ENCODE measurements at places on chromosomes 6 and 20.

DNA sequence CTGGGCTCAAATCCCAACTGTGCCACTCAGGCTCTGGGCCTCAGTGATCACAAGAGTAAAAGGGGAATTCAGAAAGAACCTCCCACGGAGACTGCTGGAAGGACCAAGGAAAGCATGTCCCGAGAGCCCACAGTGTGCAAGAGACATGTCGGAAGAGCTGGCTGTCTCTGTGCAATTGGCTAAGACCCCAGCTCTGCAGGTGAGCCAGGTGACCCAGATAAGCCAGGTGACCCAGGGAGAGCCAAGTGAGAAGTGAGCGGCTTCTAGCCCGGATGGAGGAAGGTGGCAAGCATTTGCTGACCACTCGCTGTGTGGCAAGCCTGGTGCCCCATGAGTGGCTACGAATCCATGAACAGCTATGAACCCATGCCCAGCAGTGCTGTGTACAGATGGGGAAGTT lies 59.1 kb downstream of the RIPOR3 start:
- no peak for DNase-seq

DNA sequence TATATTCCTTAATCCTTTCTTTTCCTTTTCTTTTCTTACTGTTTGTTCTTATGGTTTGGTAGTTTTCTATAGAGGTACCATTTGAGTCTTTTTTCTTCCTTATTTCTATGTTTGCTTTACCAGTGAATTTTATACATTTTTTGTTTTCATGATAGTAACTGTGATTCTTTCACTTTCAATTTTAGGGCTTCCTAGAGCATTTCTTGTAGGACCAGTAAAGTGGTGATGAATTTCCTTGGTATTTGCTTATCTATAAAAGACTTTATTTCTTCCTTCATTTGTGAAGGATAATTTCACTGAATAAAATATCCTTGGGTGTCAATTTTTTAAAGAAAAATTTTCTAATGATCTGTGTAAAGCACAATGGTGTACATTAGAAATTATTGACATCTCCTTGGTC lies 637.4 kb downstream of the CD109 start:
- DNase-seq: no peak

DNA sequence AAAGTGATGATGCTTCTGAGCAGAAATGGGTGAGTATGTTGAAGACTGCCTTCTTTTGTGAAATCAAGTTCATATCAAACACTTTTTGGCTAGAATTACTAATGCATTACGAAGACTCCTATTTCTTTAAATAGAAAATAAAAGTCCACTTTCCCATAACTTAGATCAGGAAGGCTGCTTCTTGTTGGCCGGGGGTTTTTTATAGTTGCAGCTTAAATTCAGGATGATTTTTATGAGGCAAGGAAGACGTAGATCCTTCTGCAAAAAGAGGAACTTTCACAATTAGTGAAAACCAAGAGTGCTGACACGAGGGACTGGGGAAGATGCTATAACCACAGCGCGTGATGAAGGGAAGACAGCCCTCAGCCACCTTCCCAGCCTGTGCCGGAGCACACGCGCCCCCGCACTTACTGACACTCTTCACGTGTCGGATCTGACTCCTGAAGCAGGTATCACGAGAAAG lies 206.1 kb upstream of the PRDM1 start:
- no peak for DNase-seq

DNA sequence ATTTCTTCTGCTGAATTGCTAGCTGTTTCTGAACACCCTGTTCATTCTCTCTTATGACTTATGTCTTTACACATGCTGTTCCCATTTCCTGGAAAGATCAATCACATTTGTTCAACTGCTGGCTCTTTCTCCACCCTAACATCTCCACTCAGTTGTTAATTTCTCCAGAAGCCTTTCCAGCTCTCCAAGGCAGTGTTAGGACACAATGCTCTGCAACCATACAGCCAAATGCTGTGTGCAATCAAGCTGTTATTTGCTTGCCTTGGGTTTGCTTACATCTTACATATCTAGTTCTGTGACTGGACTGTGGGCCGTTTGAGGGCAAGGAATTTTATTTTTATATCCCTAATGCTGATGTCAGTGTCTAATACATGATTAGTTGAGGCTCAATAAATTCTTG lies 24.2 kb upstream of the CITED2 start:
- no peak for DNase-seq

GRCh38 chr6:159535656-159536350 lies 157.2 kb downstream of the SOD2 start:
- no peak for DNase-seq

DNA sequence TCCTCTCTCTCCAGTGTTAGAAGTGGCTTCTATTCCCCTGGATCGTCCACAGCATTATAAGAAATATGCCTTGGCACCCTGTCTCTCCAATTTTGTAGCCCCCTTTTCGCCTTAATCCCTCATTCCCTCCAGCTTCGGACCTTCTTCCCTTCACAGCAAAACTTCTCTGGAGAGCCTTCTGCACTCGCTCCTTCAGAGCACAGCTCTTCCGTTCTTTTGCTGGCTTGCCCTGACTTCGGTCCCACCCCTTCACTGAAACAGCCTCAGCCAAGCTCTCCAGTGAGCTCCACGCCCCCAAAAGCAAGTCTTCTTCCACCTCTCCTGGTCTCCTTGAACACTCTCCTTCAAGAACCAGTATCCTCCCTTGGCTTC lies 134.7 kb upstream of the RNF24 start:
- no peak for DNase-seq

DNA sequence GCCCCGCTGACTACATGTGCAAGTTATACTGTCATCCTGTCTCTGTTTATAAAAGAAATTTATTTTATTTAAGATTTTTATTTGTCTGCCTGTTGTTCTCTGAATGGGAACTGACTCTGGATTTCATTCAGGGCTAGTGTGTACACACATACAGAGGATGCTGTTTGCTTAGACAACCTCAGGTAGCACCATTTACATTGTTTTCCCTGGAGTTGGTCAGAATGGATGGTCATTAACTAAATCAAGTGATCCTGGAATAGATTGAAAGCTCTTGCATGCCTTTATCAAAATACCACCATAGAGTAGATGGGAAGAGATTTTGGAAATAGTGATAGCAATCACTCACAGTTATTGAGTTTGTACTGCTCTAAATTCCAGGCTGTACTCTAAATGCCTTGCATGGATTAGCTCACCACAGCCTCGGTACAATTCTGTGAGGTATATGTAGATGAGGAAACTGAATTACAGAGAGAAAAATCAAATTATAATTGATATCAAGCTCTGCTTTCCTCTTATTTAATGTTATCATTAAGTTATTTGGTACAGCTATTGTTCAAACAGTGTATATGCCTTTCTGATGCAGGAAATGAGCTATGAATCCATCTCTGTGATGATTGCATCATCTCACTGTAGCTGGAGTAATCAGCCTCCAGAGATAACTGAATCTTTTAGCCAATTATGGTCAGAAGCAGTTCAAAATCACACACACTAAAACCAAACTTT lies 51.9 kb downstream of the RNF217 start:
- no peak for DNase-seq

DNA sequence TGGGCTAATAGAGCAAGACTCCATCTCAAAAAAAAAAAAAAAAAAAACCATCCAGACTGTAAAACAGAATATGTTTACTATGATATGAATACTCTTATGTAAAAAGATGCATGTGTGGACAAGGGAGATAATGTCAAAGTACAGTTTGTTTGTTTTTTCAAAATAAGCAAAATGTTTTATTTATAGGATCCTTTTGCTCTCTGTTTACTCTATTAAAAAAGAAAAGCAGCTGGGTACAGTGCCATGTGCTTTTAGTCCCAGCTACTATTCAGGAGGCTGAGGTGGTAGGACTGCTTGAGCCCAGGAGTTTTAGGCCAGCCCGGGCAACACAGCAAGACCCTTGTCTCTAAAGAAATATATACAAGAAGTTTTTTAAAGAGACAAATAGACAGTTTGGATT lies 38.1 kb downstream of the UQCC1 start:
- DNase-seq: no peak

Measured in GM23338 (cell line).